ENCODE measurements at places on chromosomes 7 and 10. TPM values are rescaled to one million over a fixed set of nuclear protein-coding genes. Genes with fewer than 3 reads are reported as not detected.

The AKR1E2 gene
- 9.2 TPM for total RNA-seq

The NACAD gene
- total RNA-seq, result 0.18 TPM

The HMX2 gene
- total RNA-seq, result 0.15 TPM

The GPER1 gene
- 0.79 TPM for total RNA-seq

The TACC2 gene
- total RNA-seq, result 91.1 TPM

The CLDN4 gene
- total RNA-seq, result 4.9 TPM

The SPDYE2 gene
- not detected for total RNA-seq

The KLF14 gene
- total RNA-seq, result 0.05 TPM

The ARHGAP22 gene
- total RNA-seq, result 4.1 TPM

The TMEM184A gene
- 15.3 TPM for total RNA-seq

The FAM25A gene
- not detected for total RNA-seq

The VPS37D gene
- 5.5 TPM for total RNA-seq

The SDHAF3 gene
- 16.6 TPM for total RNA-seq

The GPR15LG gene
- not detected for total RNA-seq

The ATOH7 gene
- total RNA-seq, result 0.19 TPM

The UCMA gene
- not detected for total RNA-seq

The ANKRD30A gene
- total RNA-seq, result 0.64 TPM

The CPA2 gene
- not detected for total RNA-seq

The AZGP1 gene
- not detected for total RNA-seq

The FGFBP3 gene
- 2.2 TPM for total RNA-seq

The TMEM176A gene
- total RNA-seq, result not detected

The ITIH5 gene
- total RNA-seq, result 0.08 TPM

The ELAPOR2 gene
- 0.14 TPM for total RNA-seq

The NKX1-2 gene
- 0.04 TPM for total RNA-seq

The NDUFB8 gene
- 266 TPM for total RNA-seq

The AIFM2 gene
- 34.6 TPM for total RNA-seq

The OPN4 gene
- not detected for total RNA-seq

The DPP6 gene
- total RNA-seq, result not detected

The ABCB1 gene
- total RNA-seq, result 0.09 TPM

The HECW1 gene
- total RNA-seq, result 12.2 TPM

The CDH23 gene
- 2.2 TPM for total RNA-seq

The RELN gene
- 0.03 TPM for total RNA-seq

The ETV1 gene
- 3.6 TPM for total RNA-seq
